ENCODE measurements at places on chromosomes 12 and 14.

GRCh38 chr14:34680806-34681479 is 33.5 kb downstream of the CFL2 start:
- DNase-seq = no peak

GRCh38 chr14:85762526-85762925 is 232.6 kb downstream of the FLRT2 start:
- no peak for DNase-seq

DNA sequence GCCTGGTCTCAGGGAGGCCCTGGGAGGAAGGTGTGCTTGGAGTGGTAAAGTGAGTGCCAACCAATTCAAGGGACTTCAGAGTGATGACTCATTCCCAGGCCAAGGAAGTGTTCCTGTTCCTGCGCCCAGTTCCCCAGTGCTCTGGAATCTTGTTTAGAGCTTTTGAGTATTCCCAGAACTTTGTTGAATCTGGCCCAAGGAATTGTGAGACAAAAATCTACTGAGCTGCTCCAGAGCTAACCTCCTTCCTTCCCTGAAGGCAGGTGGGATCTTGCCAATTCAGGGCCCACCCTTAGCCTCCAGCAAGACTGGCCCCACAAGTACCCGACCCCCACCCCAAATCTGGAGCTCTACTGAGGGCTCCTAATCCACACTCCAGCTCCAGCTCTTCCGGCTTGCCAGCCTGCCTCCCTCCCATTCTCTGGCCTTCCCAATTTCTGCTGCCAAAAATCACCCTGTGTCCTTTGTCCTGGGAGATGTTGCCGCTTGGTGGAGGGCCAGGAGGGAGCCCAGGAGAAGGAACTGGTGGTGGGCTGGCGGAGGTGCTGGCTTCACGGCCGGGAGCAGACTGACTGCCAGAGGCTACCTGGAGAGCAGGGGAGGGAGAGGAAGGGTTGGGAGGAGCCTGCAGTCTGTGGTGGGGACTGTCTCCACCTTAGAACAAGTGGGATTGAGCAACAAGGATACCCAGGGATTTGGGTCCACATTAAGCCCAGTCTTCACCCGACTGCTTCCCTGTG is 2.0 kb upstream of the ATN1 start:
- DNase-seq = peak; percentile 87

- no peak for DNase-seq
Measured at GRCh38 chr12:100324498-100324897, 32.4 kb upstream of the SLC17A8 start.

DNA sequence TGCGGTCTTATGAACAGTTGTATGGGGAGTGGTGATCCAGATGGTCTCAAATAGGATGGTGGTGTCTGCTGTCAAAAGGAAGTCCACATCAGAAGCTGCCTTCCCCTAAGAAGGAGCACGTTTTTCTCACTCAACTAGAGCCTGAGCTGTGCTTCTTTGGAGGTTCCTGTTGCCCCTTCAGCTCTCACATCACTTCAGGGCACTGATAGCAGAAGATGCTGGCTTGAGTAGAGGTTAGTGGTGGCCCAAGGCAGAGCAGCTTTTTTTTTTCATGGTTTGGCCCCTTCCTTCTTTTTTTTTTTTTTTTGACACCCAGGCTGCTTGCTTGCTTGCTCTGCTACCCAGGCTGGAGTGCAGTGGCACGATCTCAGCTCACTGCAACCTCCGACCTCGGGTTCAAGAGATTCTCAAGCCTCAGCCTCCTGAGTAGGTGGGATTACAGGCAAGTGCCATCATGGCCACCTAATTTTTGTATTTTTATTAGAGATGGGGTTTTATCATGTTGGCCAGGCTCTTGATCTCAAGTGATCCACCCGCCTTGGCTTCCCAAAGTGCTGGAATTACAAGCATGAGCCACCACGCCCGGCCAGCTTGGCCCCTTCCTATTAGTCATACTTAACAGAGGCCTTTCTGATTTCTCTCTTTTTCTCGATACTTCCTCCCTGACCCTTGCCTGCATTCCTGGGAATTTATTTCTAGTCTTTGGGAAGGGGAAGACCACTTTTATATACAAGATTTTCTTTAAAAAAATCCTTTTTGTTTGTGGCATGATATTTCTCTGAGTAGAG is 31.6 kb downstream of the KLRD1 start:
- DNase-seq = no peak

DNA sequence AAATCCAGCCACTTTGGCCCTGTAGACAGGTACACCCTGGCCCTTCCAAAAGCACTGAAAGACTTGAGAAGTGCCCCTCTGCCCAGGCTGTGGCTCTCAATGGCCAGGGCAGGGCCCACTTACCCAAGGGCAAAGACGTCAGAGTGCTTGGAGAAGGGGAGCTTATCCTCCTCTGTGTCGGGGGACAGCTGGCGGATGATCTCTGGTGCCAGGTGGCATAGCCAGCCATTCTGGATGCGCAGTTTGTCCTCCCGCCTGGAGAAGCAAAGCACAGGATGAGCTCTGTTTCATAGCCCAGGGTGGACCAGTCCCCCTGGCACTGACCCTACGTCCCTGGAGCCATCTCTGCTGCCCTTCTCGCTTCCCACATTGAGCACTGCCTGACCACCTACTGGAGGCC is 114.9 kb upstream of the NOS1 start:
- DNase-seq = no peak

- DNase-seq = no peak
Measured at GRCh38 chr12:52398176-52398575, 8.0 kb downstream of the KRT82 start.

GRCh38 chr12:58521152-58521551 is 399.2 kb downstream of the LRIG3 start:
- DNase-seq = no peak

DNA sequence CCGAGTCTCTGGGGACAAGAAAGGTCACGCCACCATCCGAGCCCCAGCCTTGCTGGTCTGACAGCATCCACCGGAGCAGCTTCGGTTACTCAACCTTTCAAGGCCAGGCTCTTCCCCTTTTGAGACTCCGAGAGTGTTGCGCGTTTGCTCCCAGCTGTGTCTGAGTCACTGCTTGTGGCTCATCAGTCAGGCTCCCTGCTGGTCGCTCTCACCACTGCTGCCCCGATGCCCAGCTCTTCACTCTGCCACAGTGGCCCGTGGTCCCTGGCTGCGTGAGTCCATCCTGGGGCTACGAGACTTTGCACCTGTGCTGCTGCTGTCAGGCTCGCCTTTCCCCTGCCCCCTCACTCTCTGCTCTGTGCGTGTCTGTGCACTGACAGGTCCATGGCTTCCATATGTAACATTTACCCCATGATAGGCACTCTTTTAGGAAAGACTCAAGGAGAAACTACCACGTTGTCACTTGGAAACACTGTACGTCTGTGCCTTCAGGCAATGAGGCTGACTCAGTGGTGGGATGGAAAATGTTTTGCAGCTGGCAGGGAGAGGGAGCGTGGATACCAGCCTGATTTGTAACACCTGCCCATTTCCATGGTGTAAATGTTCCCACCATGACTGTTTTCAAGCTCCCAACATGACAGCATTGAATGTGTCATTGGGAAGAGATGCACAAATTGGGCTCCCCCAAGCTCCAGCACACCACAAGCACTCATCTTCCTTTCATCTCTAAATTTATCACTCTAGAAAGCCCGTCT is 350.7 kb downstream of the TMEM132D start:
- DNase-seq = no peak

DNA sequence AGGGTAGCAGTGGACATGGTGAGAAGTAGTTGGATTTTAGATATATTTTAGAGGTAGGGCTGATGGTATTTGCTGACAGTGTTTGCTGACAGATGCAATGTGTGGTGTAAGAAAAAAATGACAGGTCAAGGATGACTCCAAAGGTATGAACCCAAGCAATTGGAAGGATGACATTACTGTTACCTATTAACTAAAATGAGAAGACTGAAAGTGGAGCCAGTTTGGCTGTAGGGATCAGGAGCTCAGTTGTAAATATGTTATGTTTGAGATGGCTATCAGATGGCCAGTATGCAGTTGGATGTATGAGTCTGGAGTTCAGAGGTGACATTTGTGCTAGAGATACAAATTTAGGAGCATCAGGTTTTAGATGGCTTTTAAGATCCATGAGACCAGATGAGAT is 17.4 kb upstream of the SERPINA6 start:
- no peak for DNase-seq

- DNase-seq = no peak
Measured at GRCh38 chr14:20328705-20329104, 4.4 kb downstream of the CCNB1IP1 start.

- no peak for DNase-seq
Measured at GRCh38 chr12:104281636-104282035, 21.9 kb upstream of the EID3 start.

DNA sequence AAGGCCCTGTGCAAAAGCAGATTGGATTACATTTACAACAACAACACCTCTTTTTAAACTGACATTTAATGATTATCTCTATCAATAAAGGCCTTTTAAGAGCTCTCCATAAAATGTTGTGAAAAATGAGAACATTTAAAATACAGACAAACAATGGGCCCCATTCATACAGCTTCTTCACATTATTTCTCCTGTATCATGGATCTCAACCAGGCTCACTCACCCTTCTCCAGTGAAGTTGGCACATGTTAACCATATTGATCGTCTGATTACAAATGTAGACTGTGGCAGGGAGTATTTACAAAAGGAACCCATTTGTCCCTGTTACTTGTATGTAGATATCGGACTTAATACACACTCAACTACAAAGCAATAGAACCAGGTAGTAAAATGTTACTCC is 220.2 kb upstream of the BTG1 start:
- DNase-seq = peak; percentile 61

GRCh38 chr12:70321191-70321590 is 44.9 kb upstream of the KCNMB4 start:
- DNase-seq = no peak

DNA sequence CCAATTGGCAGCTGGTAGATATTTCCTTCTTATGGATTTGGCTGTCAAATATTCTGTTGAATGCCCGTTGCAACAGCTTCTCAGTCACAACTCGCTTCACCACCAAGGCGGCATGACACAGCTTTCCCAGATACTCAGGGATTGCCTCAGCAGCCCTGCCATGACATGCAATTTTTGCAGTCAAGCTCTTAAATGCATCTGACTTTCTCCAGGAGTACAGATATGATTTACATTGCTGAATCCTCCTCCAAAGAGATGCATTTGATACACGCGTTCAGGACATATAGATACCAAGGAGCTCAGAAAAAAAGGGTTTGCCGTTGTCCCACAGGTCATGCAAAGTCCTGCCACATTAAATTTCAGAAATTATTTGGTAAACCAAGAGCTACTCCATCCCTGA is 6.5 kb downstream of the KRT5 start:
- no peak for DNase-seq

- DNase-seq = no peak
Measured at GRCh38 chr12:62301799-62302133, 41.6 kb downstream of the USP15 start.

GRCh38 chr12:100213016-100213891 is 12.6 kb downstream of the ACTR6 start:
- DNase-seq = no peak

GRCh38 chr12:84069198-84069597 is 843.4 kb downstream of the SLC6A15 start:
- no peak for DNase-seq

- DNase-seq = no peak
Measured at GRCh38 chr12:27571463-27571862, 47.5 kb downstream of the PPFIBP1 start.

DNA sequence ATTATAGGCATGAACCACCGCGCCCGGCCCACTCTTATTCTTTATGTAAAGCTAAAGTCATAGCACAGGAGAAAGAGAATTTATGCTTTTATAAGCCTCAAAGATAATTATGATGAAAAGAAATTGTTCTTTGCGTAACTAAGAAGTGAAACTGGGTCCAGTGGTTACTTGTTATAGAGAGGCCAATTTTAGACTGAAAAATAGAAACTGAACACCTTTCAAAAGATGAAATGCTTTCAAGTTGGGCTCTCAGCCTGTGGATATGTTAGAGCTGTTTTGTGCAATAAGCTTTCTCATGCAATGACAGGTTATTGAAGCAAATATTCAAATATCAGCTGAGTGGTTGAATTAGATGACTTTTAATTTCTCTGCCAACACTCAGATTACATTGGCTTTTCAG is 7.9 kb downstream of the TMEM253 start:
- no peak for DNase-seq

DNA sequence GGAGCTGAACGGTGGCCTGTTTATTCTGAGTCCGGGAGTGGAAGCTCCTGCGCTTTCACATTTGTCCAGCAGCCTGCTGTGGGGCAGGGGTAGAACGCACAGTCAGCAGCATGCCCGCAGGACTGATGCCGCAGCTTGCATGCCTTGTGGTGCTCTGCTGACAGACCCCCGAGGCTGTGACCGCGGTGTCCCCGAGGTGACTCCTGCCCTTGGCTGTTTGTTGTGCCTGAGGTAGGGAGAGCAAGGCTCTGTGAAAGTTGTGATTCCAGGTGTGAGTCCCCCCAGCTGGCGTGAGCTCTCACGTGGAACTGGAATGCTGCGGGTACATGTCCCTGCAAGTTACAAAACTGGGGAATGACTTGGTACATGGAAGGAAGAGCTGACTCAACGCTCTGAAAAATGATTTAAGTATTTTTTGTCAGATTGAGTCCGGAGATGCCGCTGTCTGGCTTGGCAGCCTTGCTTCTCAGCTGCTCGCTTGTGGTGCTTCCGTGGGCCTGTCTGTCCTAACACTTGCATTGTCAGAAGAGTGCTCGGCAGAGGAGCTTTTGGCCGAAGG is 18.1 kb downstream of the MLXIP start:
- no peak for DNase-seq

DNA sequence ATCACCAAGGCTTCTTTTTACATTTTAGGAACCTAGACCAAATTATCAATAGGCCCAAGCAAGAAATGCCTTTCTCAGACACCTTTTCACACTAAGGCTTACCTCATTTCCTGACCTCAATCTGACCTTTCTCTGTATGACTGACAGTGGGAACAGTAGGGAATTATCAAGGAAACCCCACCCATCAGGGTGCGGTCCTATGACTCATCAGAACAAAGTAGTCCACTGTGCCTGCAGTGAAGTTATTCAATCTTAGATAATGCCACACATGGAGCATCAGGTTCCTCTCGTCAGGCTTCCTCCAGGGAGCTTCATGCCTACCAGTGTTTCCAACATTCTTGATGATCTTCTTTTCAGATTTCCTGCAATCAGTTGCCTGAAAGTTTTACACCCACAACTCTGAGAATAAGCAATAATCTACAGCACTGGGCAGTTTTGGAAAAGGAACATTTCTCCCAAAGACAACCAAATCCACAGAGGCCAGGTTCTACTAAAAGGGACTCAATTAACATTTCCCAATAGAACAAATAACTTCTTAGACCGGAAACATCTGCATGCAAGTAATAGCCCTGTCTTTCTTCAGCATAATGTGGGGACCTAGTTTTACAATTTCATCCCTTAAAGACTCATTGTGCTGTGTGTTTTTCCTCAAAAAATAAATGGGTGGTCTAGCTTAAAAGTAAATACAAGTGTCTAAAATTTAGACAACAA is 35.9 kb upstream of the TMTC2 start:
- DNase-seq = peak; percentile 75

GRCh38 chr12:103887738-103888137 is 42.5 kb upstream of the HSP90B1 start:
- no peak for DNase-seq

- DNase-seq = no peak
Measured at GRCh38 chr12:121495746-121496145, 85.1 kb downstream of the KDM2B start.

- DNase-seq = no peak
Measured at GRCh38 chr12:48054955-48055821, 50.7 kb downstream of the SENP1 start.

Measured in COLO829 (cell line).